Thymus (tissue), 14 donors: ENCODE measurements at places on chromosomes 11 and 22. TPM values are rescaled to one million over a fixed set of nuclear protein-coding genes. Genes with fewer than 3 reads are reported as not detected.

Gene OR51A7
- not detected for total RNA-seq

Gene MUC5AC
- 0.05 TPM for total RNA-seq

Gene OR51Q1
- total RNA-seq, result not detected

Gene FGF4
- 0.09 TPM for total RNA-seq

Gene TMEM134
- 17.3 TPM for total RNA-seq

Gene C11orf86
- total RNA-seq, result not detected

Gene GPR83
- 0.14 TPM for total RNA-seq

Gene ASCL2
- total RNA-seq, result 2.5 TPM

Gene SLC17A6
- total RNA-seq, result under 0.01 TPM

Gene ISX
- not detected for total RNA-seq
